Stimulated activated CD4-positive, alpha-beta T cell treated with anti-CD3 and anti-CD28 coated beads, Interleukin-12 subunit alpha, Interleukin-12 subunit beta, amount 100 ng/mL, for 24 hours (primary cell): ENCODE measurements at places on chromosomes 5 and 9.

DNA sequence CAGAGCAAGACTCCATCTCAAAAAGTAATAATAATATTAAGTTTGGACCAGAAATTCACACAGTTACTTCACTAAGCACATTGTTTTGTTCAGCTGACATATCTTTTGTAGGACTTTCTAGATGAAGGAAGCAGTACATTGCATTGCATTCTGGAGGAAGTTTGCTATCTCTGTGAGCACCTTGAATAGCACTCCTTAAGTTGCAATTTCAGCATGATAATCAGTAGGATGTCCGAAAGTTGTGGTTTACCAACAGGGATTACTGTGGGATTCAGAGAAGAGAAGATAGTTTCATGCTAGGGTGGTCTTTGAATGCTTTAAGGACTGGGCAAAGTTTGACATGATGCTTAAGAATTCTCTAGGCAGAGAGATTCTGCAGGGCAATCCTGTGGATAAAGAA, 18.4 kb upstream of the TTC23L start:
- DNase-seq = no peak

GRCh38 chr9:33167972-33168461, 881 bp upstream of the B4GALT1 start:
- DNase-seq = no peak

GRCh38 chr5:105752801-105753200, 1917.9 kb downstream of the EFNA5 start:
- no peak for DNase-seq

DNA sequence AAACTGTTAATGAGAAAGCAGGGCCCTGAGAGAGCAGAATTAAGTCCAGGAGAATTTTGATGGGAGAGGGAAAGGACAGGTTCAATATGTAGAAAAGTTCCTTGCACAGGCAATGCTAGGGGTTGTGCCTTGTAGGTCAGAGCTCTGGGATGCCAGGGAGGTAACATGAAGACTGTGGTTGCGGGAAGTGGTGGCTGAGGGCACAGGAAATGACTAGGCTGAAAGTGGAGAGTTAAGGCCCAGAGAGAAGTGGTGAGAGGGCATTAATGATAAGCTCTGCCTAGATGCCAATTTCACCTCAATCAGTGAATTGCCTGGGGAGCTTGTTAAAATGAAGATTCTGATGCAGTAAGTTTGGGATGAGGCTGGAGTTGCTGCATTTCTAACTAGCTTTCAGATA, 31.5 kb upstream of the PPP3R2 start:
- no peak for DNase-seq

- DNase-seq = no peak
Observed at GRCh38 chr5:79418276-79418675, 95.7 kb downstream of the HOMER1 start.

- DNase-seq = no peak
Observed at GRCh38 chr9:111857555-111858211, 38.9 kb upstream of the UGCG start.

DNA sequence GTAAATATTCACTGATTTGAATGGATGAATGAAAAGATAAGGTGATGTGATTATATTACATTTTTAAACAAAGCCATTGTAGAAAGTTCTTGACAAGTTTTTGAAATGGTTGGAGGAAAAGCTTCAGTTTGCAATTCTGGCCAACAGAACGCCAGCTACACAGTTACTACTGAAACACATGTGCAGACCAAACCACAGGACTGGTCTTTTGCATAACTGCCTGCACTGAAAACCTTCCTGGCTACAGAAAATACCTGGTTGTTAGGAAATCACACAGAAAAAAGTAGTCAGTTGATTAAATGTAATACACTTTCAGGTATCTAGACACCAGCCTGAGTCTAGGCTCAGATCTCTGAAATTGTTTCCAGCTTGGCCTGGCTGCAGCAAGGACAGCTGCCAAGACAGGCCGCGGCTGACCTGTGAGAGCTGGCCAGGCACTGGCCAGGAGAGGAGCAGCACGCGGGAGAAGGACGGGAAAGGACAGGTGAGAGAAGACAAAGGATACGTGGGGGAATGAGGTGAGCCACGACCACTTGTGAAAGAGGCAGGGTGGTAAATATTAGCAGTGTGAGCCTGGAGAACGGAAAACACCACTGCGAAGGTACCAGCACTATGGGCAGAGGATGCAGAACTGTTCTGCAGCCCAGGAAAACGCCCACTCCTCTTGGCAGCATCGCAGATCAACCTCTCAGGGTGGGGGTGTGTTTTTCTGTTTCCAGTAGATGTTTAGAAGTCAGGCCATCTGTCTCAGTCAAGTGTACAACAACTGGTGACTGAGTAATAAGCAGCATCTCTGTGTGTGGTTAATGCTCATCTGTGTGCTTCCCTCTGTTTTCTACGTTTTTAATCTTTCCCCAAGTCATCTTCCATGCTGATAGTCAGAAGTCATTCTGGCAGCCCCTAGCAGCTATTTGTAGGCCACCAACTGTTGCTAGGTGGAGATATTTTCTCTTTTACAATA, 137.4 kb downstream of the SCAMP1 start:
- DNase-seq = no peak

GRCh38 chr5:53095931-53096525, 13.5 kb downstream of the MOCS2 start:
- DNase-seq = peak; percentile 54

DNA sequence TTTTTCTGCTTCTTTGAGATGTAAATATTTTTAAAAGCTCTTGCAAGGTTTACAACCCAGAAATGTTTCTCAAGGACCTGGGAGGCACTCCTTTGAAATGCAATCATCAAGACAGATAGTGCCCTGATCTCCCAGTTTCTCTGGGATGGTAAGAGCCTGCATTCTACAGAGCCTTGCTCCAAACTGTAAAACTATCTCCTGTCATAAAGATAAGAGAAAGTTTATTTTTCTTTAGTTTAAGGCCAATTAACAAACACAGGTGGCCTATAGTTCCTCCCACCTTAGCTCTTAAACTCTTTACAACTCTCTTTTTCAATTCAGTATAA, 1231.1 kb upstream of the NUDT12 start:
- DNase-seq = no peak

DNA sequence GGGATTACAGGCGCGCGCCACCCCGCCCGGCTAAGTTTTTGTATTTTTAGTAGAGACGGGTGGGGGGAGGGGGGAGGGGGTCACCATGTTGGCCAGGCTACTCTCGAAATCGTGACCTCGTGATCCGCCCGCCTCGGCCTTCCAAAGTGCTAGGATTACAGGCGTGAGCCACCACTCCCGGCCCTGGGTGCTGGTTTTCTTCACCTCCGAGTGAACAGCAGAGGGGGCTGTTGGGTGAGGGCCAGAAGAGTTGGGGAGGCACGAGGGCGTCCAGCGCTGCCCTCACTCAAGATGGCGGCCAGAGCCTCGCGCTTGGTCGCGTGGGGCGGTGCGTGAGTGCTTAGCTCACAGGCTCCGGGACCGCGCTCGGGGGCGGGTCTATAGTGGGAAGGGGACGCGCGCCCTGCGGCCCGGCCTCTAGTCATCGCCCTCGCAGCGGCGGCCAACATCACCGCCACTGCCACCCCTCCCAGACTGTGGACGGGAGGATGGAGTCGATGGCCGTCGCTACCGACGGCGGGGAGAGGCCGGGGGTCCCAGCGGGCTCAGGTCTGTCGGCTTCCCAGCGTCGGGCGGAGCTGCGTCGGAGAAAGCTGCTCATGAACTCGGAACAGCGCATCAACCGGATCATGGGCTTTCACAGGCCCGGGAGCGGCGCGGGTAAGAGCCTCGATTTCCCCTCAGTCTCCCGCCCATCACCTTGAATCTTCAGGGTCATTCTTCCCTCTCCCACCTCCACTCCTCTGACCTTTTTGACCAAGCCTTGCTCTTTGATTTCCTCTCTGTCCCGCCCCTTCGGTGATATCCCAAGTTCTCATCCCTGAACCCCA, at the start of gene CAMLG:
TSS of gene CAMLG (plus strand) at position 416 of the 830 bp plus-strand sequence. CDS start at position 489, 73 bp downstream.
- peak; percentile 91 for DNase-seq

DNA sequence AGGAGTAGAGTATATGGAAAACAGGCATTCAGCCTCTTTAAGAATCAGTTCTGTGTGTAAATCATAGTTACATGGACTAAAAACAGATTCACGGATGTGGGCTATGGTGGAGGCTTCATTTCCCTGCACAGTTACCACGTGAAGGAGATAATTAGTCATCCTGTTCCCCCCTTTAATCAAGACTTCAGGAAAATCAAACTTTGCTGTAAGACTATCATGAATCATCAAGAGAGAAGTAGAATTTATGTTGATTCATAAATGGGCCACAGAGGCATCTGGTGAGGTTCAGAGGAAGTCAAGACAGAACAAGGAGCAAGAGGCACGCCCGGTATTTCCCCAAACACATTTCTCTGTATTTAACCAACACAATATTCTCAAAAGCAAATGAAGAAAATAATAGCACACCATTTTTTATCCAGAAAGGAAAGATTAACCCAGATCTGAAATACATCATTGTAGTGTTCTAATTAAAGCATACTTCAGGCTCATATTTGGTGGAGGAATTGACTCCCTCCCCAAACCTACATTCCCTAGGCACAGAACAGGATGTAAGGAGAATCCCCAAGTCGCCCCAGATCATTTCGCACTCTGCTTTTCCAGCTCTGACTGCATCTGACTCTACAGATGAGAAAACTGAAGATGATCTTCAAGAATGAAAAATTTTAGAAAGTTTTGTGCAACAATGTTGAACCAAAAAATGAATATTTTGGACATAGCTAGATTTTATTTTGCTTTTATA, 175.8 kb upstream of the GAS1 start:
- no peak for DNase-seq

DNA sequence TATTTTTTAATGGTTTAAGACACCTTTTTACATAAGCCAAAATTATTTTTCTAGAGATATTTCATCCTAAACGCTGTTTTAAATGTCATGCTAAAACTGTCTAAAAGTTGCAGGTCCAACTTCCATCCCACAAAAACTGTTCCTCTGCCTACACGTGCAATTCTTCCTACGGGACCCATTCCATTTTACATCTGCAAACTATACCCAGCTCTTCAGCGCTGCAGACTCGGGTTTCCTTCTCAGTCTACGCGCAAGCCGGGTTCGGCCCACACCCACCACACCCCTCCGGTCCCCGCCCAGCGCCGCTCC, 8.7 kb downstream of the RANBP6 start:
- DNase-seq = no peak

- no peak for DNase-seq
Observed at GRCh38 chr5:170757182-170757601, 26.3 kb upstream of the GABRP start.

DNA sequence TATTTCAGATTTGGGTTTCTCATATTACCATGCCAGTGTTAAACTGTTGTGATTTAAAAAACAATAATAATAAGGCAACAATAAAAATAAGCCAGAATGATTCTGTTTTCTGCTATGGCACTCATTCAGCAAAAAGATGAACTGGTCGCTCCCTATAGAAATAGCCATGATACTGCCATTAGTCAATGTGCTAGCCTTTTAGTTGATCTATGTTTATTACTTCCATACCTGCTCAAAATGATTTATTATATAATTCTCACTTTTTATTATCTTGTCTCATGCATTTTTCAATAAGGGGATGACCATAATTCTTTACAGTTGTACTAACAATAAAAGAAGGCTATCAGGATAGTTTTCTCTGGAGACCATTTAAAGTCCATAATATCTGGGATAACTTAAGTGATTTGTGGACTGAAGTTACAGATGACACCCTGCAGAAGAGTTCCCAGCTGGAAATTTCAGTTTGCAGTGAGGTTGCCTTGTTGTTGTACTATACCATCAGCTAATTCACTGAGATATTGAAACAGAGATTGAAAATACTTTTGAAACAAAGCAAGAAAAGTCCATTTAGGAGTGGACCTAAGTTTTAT, 334.3 kb downstream of the GABRB2 start:
- no peak for DNase-seq

- no peak for DNase-seq
Observed at GRCh38 chr9:70954596-70955143, 166.8 kb downstream of the TRPM3 start.

DNA sequence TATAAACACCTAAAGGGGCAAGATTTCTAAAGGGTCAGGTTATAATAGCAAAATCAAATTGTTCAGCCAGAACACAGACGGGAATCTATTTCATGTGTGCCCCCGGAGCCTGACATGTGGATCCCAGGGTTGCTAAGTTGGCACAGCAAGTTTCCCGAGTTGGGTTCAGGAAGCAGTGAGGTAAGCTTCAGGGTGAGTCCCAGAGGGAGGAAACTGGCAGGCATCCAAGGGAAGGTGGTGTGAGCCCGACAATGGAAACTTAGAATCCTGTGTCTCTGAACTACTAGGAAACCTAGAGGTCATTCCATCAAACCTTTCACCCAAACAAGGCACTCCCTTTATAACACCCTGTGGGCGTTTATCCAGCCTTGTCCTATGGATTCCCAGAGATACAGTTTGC, 98.4 kb downstream of the ADRB2 start:
- no peak for DNase-seq

- DNase-seq = no peak
Observed at GRCh38 chr5:157862183-157862851, 3.4 kb upstream of the CLINT1 start.

DNA sequence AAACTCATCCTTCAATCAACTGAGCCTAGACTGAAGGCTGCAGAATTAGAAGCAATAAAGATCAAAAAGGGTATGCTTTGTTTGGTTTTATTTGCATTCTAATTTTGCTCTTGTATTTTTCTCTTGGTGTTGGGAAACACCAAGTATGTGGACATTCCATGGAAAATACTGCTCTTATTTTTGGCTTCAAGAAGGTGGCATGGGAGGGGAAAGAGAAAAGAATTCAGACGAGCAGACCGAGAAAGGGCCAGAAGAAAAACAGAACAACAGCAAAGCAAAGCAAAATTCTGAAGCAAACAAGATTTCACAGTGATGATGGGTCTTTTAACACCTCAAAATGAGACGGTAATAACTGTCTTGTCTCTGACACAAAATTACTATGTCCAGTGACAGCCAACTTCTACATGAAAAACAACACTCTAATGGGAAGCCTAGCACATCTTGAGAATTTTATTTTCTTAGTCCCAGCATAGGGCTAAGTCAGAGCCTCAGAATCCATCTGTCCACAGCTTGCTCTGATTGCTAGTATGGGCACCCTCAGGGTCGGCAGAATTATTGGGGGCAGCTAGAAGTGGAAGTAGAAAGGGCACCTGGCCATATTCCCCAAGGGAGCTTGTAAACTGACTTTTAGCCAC, 26.8 kb downstream of the FREM1 start:
- DNase-seq = no peak

DNA sequence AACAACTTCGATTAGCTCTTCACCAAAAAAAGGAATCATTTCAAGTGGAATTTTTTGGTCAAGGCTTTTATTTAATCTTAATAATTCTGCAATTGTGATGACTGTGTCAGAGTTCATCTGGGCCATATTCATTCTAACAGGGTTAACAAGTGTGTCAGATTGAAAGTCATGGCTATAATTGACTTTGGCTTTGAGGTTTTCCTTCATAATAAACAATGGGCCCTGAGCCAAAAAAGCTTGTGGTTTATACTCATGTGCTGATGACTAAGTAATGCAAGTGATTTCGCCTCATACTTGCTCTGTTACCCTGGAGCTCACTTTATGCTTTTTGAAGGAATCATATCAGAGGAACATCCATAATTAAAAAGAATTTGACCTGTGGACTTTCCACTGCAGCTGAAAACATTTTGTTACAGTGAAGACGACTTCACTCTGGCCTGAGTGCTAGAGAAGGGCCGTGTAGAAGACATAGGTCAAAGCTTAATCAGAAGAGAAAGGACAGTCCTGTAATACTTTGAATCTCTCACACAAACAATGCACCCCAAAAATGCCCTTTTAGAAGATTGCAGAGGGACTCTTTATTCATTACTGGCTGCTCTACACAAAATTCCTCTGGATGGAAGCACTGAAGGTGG, 101.7 kb downstream of the GDNF start:
- no peak for DNase-seq
